Thoracic aorta (tissue), 2 donors: ENCODE measurements at places on chromosomes 5 and 9. TPM values are rescaled to one million over a fixed set of nuclear protein-coding genes. Genes with fewer than 3 reads are reported as not detected.

The PPP3R2 gene
- not detected for total RNA-seq

The LOX gene
- 32.9 TPM for total RNA-seq

The PAEP gene
- total RNA-seq: not detected

The NIPAL4 gene
- total RNA-seq: 0.27 TPM

The CAVIN4 gene
- 0.21 TPM for total RNA-seq

The DMGDH gene
- 0.85 TPM for total RNA-seq

The DMRT3 gene
- total RNA-seq: not detected

The TXNDC8 gene
- total RNA-seq: not detected

The DDX4 gene
- total RNA-seq: not detected

DNA sequence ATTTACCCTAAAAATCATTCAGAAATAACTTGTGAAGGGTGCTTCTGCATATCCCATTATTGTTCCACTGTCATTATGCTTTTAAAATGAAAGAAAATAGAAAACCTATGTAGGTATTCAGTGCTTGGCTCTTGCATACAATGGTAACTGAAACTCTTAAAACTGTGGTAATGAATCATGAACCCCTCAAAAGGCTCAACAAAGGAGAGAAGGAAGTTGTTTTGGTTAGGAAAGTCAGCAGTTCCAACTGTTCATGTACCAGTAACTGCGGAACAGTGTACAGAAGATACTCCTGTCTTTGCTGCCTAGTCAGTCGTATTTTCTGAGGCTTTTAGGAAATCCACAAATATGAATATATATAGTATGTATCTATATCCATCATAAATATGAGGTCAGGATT, 96.1 kb downstream of the OSMR start:
- no peak for DNase-seq

DNA sequence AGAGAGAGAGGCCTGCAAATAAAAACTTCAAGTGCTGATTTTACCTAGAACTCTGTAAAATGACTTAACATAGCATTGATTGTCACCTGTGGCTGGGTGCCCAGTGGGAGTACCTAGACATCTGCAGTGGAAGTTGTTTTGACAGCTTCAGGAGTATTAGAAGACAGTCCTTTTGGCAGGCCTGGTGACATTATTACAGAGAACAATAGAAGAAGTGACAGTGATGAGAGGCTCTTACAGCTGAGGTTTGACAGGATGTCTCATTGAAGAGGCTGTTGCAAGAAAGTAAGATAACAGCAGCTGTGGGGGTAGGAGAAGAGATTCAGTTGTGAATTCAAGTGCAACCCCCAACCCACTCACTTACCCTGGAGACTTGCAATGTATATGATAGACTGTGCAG, 27.9 kb upstream of the MUSK start:
- DNase-seq: no peak

DNA sequence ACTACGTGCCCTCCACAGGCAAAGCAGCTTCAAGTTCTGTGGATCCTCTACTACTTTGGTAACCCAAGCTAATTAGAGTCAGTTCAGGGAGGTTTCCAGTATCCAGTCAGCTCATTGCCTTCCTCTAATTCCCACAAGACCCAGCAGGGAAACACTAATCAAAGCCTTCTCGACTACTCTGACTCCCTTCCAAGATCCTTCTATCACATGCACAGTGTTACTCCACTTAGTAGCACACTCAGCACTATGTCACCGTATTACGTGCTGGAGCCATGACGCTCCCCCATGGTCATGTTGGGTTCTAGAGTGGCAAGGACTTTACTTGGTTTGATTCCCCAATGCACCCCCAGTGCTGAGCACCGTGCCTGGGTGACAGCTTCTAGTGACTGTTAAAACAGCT, 53.0 kb downstream of the DCP2 start:
- no peak for DNase-seq

- DNase-seq: no peak
Observed at GRCh38 chr5:109914906-109915305, 225.2 kb downstream of the MAN2A1 start.

DNA sequence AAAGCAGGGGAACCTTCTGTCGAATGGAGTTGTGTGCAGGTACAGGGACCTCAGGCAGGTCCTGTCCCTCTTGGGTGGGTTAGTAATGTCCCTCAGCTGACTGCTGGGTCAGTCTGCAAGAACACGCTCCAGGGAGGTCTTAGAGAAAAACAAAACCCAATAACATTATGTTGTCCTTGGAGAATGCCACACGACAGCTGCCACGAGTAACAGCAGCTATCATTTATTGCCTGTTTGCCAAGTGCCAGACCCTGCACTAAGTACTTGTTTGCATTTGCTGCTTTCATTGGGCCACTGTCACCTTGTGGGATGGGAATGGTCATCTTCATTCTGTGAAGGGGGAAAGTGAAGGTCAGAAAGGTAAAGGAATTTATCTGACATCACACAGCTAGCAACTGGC, 310.3 kb downstream of the SLIT3 start:
- DNase-seq: no peak

DNA sequence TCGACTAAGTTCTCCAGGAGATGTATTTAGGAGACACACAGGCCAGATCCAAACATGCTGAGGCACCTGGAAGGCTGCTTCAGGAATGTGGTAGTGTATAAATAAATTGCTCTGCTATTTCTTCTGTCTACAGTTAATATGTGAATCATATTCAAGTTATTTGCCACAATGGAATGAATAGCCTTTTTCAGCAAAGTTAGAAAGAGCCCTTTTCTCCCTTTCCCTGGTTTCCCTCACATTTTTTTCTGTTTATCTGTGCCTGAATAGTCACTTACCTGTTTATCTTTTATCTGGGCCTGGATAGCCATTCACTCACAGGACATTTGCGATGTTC, 44.1 kb upstream of the CLINT1 start:
- no peak for DNase-seq

DNA sequence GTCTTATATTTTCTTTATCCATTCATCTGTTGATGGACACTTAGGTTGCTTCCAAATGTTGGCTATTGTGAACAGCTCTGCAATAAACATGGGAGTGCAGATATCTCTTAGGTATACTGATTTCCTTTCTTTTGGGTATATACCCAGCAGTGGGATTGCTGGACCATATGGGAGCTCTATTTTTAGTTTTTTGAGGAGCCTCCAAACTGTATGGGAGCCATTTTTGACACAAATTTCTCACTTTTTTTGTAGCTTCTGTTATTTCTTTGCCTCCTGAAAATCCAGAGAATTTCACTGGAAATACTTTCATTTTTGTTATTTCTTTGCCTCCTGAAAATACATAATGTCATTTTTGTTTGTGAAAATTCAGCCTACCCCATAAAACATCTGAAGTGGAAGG, 15.0 kb upstream of the RANBP17 start:
- DNase-seq: no peak

DNA sequence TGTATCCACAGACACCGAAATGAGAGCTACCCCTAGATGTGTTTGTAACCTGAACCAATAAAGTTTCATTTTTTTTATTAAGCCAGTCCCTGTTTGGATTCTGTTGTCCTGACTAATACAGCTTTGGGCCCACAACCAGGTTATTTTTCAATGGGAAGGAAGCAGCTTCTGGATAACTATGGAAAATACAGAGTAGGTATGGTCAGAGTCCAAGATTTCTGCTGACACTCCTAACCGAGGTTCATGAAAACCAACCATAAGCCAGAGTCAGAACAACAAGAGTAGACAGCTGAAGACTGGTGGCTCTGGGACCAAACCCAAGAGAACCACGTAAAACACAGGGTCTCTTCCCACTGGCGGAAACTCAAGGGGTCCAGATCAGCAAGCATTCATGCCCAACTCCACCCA, 10.8 kb downstream of the KLF9 start:
- no peak for DNase-seq

DNA sequence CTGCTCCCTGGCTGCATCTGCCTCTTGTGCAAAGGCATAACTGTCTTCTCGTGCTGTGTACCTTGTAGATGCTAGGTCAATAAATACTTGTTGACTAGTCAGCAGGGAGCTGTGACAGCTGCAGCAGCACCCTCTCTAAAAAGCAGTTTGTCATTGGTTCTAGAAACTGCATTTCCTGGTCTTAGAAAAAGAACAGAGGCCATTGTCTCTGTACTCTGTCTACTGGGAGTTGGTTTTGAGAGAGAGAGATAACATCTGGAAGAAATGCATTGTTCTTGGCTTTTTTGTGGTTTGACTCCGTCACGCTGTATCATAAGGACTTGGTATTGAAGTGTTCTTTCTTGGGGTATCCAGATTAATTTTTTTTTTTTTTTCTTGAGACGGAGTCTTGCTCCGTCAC, 32.3 kb downstream of the SH3GLB2 start:
- DNase-seq: no peak

GRCh38 chr5:150734579-150735384, 24.0 kb downstream of the DCTN4 start:
- no peak for DNase-seq

GRCh38 chr9:34675048-34675714, 12.7 kb upstream of the CCL27 start:
- DNase-seq: no peak

DNA sequence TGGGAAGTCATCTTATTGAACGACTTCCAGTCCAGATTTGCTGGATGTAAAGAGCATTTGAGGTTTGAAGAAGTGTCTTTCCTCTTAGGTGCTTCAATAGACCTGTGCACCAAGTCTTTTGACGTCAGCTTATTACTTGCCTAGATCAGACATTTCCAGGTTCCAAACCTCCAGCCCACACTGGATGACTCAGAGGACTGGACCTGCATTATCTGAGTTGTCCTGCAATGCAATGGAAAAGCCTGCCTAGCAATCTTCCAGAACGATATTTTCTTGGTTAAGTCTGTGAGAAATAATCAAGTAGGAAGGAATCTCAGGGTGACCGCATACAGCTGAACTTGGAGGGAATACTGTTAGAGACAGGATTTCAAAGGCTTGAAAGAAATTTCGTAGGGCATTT, 147.2 kb upstream of the MOCS2 start:
- DNase-seq: no peak

- DNase-seq: no peak
Observed at GRCh38 chr5:119282628-119283027, 73.2 kb upstream of the TNFAIP8 start.

DNA sequence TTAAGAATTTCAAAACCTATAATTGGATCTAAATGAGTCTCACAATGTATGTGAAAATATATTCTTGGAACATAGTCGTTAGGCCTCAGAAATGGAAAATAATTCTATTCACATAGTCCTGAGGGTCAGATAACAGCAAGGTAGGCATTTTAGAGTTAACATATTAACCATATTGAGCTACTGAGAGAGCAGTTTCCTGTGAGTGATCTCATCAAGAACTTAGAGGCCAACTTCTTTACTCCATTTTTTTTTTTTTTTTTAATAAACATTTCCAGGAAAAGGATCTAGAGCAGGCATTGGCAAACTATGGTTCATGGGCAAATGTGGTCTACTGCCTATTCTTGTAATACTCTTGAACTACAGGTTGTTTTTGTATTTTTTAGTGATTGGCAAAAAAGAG, 26.6 kb downstream of the RAB24 start:
- no peak for DNase-seq

GRCh38 chr5:72477644-72478043, 29.6 kb downstream of the ZNF366 start:
- no peak for DNase-seq

- DNase-seq: no peak
Observed at GRCh38 chr9:76652894-76653293, 111.3 kb upstream of the PCA3 start.

- no peak for DNase-seq
Observed at GRCh38 chr9:107018861-107019545, 156.0 kb downstream of the ZNF462 start.

DNA sequence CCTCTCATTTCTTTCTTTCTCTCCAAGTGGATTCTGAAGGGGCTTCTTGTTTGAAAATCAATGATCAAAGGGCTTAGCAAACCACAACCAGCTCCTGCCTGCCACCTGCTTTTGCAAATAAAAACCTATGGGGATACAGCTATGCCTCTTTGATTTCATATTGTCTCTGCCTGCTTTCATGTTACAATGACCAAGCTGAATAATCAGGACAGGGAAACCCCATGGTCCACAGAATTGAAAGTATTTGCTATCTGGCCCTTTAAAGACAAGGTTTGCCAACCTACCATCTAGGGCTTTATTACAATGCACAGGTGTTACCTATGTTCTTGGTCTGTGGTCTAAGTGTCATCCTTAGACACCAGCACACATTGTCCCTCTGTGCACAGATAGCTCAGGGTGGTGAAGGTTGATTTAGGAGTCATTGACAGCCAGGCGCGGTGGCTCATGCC, 28.8 kb upstream of the PLIN2 start:
- DNase-seq: no peak

GRCh38 chr9:109828254-109828653, 48.3 kb downstream of the PALM2AKAP2 start:
- DNase-seq: no peak

DNA sequence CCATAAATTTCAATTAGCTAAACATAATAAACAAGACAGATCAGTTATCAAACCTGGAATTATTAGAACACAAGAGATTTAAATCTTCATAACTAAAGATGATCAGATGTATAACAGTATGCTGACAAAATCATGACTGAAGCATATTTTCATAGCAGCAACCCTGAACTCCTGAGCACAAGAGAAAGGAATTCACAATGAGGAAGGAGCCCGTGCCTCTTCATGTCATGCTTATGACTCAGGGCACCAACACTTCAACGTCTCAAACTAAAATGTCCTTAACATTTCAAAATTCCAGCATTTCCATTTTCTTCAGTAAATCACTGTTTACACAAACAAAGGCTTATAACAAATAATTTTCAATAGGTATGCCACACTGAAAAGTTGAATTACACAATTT, 6.7 kb downstream of the AP3B1 start:
- DNase-seq: no peak

- no peak for DNase-seq
Observed at GRCh38 chr5:170269579-170269978, 28.0 kb downstream of the LCP2 start.

DNA sequence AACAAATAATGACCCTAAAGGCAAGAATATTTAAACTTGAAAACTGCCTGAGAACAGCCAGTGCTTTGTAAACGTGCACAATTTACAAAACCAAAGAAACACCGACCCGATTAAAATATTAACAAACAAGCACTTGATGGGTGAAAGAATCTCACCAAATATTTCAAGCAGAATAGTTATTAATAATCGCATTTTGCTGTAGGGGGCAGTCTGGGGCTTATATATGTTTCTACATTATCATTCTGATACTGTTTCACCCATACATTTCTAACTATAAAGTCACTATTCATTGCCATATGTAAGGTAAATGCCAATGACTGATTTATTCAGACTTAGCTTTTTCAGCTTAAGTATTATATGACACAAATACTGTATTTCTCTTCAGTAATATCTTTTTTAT, 37.7 kb downstream of the UBAP2 start:
- no peak for DNase-seq

DNA sequence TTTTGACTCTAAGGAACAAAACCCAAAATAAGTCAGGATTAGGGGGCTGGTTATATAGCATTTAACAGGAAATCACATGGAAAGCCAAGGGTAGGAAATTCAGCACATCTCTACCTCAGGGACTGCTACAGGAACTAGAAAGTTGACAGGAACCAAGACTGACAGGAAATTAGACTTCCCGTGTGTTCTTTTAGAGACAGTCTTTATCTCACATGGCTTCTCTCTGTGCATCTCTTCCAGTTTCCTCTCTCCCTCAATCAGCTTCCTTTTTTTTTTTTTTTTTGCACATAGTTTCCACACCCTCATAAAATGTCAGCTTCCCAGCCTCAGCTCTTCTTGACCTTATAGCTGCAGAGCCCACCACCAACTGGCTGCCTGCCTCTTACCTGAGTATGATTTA, 4.8 kb downstream of the RECK start:
- DNase-seq: no peak
